ENCODE measurements at places on chromosomes 3 and 15.

GRCh38 chr3:30544812-30545211 is 61.6 kb upstream of the TGFBR2 start:
- DNase-seq: peak; percentile 85

DNA sequence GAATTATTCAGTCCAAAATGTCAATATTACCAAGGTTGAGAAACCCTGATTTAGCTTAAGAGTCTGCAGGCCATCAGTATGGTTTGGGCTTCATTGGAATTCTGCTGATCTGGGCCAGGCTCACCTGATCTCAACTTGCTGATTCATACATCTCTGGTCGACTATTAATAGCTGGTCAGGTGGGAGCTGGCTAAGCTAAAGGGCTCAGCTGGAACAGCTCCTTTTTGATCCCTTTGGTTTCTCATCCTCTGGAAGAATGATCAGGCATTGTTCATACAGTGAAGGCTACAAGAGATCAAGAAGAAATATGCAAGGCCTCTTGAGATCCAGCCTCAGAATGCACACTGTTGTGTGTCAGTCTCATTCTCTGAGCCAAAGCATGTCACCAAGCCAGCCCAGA is 123.3 kb upstream of the MME start:
- DNase-seq: peak; percentile 50

DNA sequence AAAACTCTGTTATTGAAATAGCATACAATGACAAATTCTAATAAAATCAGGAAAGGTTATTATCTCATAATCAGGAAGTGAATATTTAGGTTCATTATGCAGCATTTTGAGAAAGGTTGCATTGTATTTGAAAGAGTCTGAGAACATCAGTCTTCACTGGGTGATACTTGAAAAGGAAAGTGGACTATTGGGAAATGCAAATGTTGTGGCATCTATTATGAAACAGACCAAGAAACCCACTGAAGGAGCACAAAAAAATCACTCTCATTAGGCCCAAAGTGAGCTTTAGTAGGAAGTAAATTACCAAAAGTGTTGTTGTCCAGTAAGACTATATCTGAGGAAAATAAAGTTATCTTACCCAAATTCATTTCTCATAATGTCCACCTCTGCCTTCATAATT is 90.8 kb downstream of the ZPLD1 start:
- DNase-seq: no peak

GRCh38 chr3:32996048-32996754 is 44.8 kb downstream of the CCR4 start:
- DNase-seq: no peak

DNA sequence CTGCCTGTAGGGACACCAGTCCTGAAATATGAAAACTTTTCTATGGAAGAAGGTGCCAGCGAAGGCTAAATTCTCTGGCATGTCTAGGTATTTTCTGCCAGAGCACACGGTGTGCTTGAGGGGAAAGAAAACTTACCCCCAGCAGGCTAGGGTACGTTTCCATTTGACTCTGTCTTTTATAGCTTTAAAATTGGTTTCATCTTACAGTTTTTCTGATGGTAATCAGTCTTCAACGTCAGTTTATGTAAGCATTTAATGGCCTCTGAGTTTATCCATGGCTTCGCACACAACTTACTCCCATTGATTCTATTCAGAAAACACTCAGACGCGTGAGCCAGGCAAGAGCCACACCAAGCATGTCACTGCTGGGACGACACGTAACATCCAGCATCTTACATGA is 249.7 kb downstream of the ADAMTS17 start:
- no peak for DNase-seq

DNA sequence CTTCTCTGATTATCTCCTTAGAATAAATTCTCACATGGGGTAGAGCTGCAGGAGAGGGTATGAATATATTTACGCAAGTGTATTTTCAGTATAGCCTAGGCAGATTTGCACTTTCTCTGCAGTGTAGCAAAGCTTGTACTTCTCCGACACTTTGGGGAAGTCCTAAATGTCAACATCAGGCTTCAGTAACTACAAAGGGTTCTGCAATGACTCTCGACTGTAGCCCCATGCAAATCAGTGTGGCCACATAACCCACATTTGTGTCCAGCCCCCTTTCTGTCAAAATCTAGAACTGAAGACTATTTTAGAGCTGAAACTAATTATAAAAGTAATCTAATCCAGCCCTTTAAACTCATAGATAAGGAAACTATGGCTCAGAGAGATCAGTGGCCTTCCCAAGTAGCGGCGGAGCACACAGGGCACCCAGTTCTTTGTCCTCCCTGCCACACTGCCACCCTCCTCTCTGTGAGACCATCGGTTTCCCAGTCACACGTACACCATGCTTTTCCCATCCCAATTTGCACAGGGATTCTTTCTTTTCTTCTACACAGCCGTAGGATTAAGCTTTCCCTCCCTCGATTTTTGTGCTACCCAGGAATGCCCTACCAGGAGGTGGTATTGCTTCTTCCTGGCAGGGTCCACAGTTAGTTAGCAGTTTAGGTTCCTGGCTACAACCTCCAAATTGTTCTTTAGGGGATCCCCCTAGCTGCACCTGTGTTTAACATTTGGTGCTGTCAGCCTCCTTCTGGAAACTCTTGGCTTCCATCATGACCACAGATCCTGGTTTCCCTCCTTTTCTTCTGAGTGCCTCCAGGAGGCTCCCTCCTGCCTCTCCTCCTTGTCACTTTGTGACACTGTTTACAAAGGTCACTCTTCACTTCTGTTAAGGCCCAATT is 22.9 kb downstream of the MRAS start:
- DNase-seq: no peak

- DNase-seq: no peak
Measured at GRCh38 chr3:101249522-101249921, 70.9 kb downstream of the IMPG2 start.
